M059J (cell line): ENCODE measurements at places on chromosomes 2 and 18. TPM values are rescaled to one million over a fixed set of nuclear protein-coding genes. Genes with fewer than 3 reads are reported as not detected.
A peak's percentile ranks its signal among the peaks of the same experiment; 100 is the strongest.

DNA sequence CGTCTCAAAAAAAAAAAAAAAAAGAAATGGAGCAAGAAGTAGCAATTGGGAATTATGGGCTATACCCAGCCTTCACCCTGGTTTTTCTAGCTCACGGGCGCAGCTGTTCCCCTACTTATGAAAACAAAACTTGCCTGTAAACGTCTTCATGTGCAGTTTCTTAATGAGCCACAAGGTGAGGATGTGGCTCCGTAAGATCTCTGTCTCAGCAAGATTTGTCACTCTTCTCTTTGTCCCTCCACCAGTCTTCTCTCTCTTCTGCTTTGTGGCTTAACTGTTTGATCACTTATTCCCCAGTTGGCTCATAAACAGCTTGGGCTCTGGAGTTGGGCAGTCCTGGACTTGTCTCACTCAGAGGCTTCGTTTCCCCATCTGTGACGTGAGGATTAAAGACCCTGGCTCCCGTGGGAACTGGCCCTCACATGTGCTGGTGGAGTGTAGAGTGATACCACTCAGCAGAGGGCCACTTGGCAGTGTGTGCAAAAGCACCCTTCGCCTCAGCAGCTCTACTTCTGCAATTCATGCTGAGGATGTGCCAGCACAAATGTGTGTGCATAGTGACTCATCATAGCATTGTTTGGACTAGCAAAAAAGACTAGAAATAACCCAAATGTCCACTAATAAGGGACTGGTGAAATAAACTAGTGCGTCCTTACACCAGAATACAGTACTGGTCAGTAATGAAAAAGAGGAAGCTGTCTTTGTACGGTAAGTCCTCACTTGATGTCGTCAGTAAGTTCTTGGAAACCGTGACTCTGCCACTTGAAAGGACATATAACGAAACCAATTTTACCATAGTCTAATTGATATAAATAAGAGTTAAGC is 8.7 kb downstream of the CEP68 start:
- DNase-seq: peak; percentile 80

The ALLC gene
- not detected in 2 replicates for total RNA-seq

GRCh38 chr2:120155308-120155707 is 67.9 kb downstream of the TMEM185B start:
- no peak for DNase-seq

GRCh38 chr2:69716555-69717120 is 25.3 kb upstream of the ANXA4 start:
- peak; percentile 27 for DNase-seq

The TLX2 gene
- 0.10 and 0.34 TPM in 2 replicates for total RNA-seq

DNA sequence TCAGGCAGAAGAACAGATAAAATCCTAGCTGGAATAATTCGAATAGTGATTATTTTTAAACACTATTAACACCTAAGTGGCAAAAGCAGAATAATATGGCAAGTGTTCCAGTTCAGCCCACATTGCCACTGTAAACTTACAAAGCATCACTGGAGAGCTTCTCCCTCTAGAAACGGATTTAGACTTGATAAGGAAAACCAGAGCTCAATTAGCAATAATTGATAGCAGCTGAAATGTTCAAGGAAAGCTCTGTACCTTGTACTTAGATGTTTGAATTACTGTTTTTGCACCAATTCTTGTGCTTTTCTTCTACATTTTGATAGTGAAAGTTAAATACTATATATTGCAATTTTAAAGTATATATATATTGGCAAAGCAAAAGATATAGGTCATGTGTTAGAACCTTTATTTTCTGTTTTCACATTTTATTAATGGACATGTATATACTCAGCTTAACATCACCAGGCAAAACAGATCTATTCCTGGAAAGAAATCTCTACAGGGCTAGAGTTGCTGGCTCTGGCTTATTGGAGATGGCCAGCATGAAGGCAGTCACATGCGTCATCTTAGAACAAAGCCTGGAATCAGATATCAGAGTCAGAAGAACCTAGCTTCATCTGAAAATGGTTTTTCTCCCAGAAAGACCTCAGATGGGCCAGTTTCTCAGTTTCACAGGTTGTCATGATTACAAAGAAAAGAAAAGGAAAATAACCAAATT is 149.1 kb upstream of the CTAGE1 start:
- no peak for DNase-seq

DNA sequence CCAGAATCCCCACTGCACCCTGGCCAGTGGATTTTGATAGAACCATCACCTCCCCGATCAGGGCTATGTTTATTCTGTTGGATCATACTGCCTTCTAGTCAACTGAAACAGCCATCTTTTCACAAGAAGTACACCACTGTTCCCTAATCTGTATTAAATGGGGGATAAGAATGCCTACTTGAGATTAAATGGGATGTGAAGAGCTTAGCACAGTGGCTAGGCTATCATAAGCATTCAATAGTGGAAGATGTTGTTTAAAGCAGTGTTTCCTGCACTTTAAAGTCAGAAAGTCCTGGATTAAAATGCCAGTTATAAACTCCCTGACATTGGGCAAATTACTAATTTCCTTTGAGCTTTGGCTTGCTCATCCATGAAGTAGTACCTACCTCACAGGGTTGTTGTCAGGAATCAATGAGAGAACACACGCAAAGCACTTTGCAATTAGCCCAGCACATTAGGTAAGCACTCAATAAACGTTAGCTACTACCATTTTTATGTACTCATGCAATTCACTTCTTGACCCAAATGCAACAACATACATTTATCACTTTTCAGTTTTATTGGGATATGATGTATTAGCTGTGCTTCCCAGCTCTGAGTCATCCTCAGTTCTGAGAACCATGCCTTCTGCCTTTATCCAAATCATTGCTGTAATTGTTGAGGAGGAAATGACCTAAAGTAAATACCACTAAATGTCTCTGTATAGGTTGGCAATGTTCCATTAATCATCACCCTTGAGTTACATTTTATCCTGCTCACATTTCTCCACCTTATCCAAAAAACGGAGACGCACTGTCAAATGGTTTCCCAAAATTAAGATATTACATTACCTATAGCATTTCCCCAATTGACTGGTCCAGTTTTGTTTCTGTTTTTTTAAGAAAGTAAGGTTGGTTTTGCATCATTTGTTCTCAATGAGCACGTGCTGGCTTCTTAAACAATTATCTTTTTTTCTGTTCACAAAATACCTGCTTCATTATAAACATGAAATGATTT is 2.1 kb downstream of the TMEM247 start:
- DNase-seq: peak; percentile 78

GRCh38 chr2:102171946-102172345 is 14.9 kb upstream of the IL1RL2 start:
- no peak for DNase-seq

The SERPINB3 gene
- not detected in 2 replicates for total RNA-seq

GRCh38 chr2:113700186-113700841 is 56.1 kb downstream of the SLC35F5 start:
- DNase-seq: peak; percentile 65

DNA sequence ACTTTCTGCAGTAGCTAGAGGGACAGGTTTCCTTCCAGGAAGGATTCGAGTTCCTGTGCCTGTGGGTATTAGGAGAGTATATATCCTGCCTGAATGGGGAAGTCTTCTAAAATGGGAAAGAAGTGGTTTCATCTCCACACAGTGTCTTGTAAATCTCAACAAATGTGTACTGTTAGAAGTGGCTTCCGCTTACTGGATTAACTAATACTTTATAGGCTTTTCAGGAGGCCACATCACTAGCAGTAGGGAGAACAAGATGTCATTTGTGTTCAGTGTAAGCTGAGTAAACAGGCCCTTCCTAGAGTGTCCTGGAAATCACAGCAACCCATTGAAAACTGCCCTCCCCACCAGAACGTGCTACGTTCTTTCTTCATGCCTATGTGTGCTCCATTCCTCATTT is 12.5 kb upstream of the POLR1B start:
- DNase-seq: no peak

- DNase-seq: peak; percentile 95
Measured at GRCh38 chr18:28065031-28065792, 111.7 kb downstream of the CDH2 start.

DNA sequence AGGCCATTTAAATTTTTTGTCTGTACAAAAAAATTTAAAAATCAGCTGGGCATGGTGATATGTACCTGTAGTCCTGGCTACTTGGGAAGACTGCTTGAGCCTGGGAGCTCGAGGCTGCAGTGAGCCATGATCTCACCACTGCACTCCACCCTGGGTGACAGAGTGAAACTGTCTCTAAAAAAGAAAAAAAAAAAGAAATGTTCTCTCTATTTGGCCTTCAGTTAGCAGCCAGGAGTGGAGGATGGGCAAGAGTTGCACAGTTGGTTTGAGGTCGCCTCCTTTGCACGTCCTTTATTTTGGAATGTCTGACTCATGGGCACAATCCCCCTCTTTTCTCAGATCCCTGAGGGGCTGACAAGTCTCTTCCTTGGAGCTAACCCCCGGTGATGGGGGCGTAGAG is 26.3 kb downstream of the ITM2C start:
- peak; percentile 66 for DNase-seq

DNA sequence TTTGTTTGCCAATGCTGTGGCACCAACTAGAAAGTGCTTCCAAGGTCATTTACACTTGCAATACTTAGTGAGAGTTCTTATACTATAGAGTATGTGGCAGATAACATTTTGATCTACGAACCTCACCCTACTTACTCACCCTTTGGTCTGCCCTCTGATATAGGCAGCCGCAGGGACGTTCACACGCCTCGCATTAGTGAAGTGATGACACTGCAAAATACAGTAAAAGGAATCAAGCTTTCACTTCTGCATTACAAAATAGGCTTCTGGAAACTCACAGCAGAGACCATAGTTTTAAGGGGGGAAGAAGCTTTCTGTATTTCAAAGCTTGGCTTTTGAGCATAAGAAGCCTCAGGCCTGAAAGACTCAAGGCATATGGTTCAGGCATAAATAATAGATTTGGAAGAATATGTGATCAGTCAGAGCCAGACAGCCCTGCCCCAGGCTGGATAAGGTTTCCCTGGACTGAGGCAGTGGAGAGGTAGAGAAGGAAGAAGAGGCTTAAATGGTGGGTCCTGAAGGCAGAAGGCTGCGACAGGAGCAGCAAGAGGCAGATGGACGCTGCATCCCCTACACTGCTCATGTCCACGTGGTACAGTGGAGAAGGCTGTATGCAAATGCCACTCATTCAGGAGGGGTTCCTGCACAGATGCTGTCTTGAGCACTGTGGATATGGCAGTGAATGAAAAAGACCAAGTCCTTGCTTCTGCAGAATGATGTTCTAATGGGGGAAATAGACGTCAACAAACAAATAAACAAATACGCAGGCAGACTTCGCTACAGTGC is 63.1 kb downstream of the FECH start:
- no peak for DNase-seq

DNA sequence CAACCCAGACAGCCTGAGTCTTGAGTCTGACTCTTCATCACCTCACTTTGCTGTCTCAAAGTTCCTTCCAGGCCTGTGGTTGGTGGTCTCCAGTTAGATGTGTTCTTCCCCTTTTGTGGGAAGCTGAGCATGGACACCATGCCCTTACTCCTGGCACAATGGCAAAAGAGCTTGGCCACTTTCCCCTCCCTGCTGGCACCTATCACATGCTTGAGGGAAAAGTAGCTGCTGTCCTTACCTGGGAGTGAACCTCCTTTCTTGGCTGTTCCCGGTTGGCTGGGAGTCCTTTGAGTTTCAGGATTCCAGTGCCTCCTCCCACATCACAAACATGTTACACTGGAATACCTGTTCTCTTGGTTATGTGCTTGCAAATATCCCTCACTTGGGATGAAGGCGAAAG is 97.8 kb downstream of the GATA6 start:
- no peak for DNase-seq

The KCNG2 gene
- total RNA-seq: not detected in 2 replicates

DNA sequence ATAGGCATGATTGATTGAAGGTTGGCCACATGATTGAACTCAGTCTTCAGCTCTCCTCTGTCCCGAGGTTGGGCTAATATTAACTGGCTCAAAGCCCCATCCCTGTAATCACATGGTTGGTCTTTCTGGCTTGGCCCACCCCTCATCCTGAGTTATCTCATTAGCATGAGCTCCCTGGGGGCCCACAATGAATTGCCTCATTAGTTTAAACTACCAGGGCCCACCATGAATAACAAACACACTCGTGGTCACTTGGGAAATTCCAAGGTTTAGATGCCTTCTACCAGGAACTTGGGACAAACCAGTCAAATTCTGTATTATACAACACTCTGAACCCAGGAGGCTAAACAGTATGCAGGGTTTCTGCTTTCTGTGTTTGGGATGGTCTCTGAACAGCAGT is 121.7 kb upstream of the B3GNT2 start:
- no peak for DNase-seq

GRCh38 chr2:76075126-76075525 is 364.4 kb upstream of the GCFC2 start:
- no peak for DNase-seq

The C1QL2 gene
- not detected in 2 replicates for total RNA-seq

The TDRD15 gene
- not detected in 2 replicates for total RNA-seq

DNA sequence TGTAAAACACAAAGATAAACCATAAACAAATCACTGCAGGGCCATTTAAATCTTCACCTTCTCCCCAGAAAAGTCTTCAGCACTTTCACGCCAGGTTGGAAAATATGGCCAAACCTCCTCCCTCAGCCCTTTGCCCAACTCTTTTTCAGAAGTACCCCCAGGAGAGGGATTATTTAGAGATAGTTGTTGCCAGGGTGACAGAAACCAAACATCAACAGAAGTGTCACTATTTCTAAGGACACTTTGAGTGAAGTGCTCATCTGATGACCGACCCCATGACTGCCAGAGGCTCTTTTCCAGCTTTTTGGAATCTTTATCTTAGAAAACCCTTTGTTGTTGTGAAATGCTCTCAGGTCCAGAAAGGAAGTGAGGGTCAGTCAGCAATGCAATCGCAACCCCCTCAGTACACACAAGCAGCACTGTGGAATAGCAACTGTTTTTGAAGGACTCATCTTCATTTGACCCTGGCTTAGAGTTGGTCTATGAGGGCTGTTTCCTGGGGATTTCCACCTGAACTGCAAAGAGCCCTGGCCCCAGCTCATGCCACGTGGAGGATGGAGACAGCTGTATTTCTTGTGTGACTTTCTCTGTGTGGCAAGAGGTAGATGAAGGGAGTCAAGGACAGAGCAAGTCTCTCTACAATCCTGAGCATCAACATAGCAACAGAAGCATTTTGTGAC is 114.0 kb upstream of the STON1 start:
- DNase-seq: peak; percentile 75

The CTLA4 gene
- not detected in 2 replicates for total RNA-seq

The MYL1 gene
- not detected in 2 replicates for total RNA-seq

The FBXO36 gene
- 1.7 and 2.5 TPM in 2 replicates for total RNA-seq

GRCh38 chr2:85413592-85414420 is 3.6 kb upstream of the CAPG start:
- DNase-seq: peak; percentile 48

DNA sequence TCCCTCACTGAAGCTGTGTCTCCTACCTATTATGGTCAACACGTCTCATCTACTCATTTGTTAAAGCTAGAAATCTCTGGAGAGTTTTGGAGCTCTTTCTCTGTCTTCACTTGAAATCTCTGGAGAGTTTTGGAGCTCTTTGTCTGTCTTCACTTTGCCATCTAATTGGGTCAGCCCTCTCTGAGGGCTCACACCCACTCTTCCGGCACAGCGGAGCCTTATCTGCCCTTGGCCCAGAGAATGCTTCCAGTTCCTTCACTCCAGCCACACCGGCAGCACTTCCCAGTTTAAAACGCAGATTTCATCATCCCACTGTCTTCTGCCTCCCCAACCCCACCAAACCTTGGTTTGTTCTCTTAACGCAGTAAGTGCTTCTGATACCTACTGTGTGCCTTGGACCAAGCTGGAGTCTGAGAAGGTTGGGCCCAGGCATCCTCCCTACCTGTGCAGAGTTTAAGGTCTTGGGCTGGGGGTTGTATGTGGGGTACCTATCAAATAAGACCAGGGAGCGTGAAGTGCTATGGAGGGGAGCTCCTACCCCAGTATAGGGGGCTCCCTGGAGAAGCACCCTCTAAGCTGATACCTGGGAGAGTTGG is 5.0 kb downstream of the HPCAL1 start:
- DNase-seq: no peak

The CTDP1 gene
- total RNA-seq: 11.2 and 21.3 TPM in 2 replicates

The RESP18 gene
- not detected in 2 replicates for total RNA-seq
